ENCODE measurements at places on chromosomes 4 and X.

DNA sequence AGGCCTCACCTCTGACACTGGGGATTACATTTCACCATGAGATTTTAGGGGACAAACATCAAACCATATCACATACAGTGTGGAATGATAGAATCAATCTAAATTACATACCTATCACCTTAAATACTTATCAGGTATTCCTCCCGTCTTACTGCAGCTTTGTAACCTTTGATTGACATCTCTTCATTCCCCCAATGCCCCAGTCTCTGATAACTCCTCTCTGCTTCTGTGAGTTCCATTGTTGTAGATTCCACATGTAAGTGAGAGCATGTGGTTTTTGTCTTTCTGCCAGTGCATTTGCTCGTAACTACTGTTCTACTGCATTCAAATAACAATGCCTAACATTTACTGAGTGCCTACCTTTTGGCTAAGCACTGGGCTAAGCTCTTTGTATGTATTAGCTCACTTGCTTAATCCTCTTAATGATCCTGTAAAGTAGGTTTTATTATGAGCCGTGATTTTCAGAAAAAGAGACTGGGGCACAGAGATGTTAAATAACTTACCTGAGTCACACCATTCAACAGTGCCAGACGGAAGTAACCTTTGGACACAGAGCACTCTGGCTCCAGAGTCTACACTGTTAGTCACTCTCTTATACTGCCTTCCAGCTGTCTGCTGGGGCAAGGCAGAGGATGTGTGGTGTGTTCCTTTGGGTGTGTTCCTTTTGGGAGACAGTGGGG lies 63.7 kb upstream of the ESX1 start:
- no peak for DNase-seq

- DNase-seq, result no peak
Observed at GRCh38 chrX:137236837-137237236, 203.0 kb upstream of the GPR101 start.

GRCh38 chrX:29627833-29628232 lies 587.5 kb upstream of the MAGEB2 start:
- no peak for DNase-seq

DNA sequence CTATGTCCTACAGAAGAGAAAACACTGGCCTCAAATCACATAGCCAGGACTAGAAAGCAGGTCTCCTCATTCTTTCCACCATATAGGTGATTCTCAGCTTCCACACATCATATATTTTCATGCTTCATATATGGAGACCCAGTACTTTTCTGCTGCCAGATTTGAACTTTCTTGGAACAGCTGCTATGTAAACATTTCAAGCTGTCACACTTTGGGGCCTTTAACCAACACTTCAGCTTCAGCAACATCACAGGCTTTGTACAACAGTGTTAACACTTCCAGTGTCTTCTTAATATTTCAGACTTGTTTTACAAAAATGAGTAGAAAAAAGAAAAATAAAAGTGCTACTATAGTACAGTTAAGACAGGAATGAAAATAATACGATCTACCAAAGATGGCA lies 12.6 kb downstream of the SH3RF1 start:
- no peak for DNase-seq

DNA sequence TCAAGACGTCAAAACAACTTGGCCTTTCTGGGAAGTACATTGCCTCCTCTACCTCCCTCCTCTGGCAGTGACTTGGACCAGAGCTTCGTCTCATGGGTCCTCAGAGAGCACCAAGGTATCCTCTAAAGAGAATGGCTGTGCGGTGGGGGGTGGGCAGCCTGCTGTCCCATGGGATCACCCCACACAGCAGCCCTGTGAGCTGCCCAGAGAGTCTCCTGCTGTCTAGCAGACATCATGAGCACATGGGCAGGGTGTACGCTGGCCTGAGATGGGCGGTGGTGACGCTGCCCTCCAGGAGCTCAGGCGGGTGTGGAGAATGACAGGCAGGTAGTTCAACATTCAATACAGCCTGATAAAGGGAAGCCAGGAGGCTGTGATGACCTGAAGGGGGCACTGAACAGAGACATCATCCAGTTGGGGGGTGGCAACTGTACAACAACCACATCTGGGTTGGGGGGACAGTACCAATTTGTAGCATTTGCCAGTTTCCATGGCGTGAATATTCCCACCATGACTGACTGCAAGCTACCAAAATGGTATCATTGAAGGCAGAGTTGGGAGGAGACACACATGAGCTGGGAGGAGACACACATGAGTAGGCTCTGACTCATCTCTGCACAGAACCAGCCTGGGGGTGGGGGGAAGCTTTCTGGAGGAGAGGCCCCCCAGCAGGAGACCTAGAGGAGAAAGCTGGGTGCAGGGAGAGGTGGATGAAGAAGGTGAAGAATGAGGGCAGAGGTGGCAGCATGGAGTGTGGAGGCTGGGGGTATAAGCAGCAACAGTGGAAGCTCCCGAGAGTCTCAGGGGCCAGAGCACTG lies 35.9 kb downstream of the C4orf50 start:
- DNase-seq, result no peak

DNA sequence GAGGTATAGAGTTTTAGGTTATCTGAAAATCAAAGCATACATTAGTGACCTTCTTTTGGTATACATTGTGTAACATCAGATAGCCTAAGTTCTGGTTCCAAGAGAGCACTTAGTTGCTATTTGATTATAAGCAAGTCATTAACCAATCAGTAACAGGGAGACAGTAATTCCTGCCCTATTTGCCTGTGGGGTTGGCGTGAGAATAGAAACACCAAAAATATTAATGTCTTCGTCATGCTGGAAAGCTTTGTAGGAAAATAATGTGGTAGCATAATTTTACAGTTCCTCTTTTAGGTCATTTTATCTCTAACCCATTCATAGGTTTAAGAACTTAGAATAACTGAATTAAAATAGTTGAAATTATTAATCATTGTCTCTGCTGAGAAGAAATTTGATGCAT lies 37.8 kb downstream of the NPNT start:
- no peak for DNase-seq

DNA sequence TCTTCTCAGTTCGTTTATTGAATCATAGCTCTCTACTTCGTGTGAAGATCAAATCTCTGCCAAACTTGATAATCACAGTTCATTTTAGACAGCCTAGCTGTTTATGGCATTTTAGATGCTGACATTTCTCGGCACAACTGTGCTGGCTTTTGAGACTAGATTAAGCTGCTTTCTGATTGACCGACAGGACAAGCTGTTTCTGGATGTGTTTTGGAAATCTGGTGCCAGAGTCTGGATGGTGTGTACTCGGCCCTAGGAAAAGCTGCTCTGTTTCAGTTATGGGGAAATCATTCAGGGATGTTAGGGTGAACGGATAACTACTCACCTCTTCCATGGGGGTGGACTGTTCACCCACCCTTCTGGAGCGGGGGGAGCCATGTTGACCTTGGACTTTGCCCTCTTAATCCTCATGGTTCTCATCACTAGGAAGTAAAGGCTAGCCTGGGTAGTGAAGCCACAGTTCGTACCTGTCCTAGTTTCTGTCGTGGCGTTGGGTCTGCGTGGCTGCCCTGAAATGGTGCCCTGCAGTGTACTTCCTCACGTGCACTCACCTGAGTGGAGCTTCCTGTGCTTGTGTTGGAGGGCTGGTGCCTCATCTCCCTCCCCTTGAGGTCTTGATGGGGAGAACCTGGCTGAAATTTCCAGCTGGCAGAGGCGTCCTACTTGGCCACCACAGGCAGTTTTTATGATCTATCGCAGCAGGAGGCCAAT lies 13.7 kb upstream of the WDR1 start:
- no peak for DNase-seq

DNA sequence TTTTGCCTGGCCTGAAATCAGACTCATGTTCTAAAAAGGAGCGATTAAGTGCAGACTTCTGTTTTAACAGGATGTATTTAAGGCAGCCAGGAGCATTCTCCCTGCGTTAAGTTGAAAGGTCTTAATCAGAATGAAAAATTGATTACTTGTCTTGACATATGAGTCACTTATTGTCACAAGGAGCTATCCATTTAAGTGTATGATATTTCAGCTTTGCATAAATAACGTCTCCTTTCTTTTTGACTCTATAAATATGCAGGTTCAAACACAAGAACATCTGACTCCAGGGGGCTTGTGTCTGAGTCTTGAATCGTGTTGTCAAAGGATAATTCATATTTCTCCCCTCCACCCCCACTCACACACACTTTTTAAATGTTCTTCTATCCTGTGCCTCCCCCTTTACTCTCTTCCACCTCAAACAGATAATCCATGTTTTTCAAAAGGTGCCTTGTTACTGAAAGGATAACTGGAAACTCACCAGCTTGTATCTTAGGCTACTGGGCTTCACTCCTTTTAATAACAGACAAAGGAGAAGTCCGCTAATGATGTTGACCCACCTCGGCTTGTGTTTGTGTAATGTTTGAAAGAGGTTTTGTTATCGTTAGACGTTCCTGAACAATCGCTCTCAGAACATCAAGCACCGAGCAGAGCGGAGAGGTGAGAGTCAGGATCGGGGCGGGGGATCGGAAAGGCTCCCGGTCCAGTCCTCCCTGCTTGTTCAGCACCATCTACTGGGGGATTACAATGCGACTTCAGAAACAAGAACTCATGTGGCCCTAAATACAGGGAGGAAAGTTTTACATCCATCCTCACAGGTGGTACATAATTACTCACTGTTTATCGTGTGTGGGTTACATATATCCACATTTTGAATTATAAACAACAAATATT lies 107.5 kb upstream of the RPL34 start:
- peak; percentile 26 for DNase-seq

DNA sequence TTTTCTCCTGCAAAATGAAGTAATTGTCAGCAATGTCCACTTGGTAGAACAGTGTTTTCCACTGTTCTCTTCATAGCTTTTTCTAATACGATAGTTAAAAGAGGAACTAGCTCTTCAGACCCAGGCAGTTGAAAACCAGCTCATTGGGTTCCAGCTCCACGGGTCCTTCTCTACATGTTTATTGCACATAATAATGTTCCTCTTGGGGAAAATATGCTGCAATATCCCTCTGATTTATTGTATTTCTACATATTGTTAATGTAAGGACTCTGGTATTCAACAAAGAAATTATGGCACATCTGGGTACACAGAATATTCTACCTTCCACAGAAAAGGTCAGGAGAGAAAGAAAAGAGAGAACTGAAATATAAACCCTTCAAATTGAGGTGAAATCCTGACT lies 473.4 kb downstream of the TRIML1 start:
- DNase-seq, result no peak

GRCh38 chr4:109730619-109731545 lies 1.0 kb upstream of the PLA2G12A start:
- no peak for DNase-seq

DNA sequence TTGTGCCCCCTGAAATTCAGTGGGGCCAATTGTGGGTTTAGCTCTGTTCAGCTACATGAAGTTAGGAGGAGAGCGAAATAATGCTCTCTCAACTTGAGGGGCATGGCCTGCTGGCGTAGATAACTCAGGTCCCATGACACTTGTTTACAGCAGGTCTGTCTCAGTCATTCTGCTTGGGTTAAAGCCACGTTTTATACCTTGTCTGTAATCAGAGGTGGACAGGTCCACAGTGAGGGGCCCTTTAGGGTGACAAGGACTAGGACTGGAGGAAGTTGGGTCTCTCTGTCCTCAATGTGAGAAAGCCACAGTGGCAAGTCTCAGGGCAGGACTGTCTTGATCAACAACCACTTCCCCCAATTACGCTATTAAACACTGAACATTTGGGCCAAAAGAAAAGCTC lies 49.0 kb downstream of the PDHA1 start:
- DNase-seq, result no peak

DNA sequence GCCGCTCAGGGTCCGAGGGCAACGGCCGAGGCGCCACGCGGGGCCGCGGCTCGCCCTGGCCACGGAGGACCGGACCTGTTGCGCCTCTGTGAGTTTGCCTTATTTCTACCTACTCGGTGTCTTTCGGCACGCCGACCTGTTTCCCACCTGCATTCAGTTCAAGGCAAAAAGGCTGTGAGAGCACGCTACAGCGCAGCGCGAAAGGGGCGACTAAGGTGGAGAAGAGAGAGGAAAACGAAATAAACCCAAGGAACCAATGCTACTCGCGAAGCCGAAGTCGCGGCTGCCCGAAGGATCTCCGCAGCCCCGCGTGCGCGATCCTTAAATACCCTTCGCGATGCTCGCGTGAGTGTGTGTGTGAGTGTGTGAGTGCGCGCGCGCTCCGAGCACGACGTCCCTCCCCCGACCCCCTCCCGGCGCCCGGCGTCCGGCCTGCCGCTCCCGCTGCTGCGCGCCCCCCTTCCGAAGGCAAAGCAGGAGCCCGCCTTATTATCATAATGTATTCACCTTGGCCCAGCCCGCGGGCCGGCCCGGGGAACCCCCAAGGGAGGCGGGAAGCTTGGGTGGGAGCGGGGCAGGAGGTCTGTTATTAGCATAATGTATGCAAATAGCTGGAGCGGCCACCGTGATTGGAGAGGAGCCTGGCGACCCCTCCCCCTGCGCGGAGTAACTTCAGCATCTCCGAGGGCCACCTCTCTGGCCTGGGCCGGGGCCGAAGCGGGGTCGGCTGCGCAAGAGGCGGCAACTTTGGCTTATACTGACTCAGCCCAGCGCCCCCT lies at the start of gene COL25A1:
COL25A1 (minus strand) TSS at position 298 of the 779 bp plus-strand sequence.
- peak; percentile 43 for DNase-seq

- no peak for DNase-seq
Observed at GRCh38 chrX:68835104-68835442, 6.3 kb downstream of the EFNB1 start.

- DNase-seq, result no peak
Observed at GRCh38 chr4:146098397-146098796, 77.1 kb upstream of the LSM6 start.

DNA sequence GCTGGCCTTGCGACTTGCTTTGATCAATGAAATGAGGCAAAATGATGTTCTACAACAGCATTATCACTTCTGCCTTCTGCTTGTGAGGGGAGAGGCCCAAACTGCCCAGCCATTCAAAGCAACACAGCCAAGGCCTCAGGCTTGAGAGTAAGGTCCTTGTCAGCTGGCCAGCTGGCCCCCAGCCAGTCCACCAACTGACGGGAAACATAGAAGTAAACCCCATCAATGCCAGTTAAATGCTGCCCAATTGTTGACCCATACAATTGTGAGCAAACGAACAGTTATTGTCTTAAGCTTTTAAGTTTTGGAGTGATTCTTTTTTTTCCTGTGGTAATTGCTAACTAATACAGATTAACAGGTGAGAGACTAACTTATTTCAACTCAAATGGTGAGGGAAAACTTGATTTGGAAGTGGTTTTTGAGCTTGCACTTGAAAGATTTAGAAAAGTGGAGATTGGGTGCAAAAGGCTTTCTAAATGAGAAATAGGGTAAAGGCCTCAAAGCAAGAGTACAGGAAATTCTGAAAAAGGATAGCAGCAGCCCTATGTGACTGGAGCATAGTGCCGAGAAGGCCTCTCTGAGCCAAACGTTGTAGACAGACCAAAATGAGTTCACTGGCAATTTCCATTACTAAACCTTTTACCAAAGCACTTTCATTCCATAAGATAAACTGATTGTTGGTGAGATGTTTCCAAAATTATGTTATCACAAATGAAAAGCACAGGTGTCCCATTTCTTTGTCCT lies 66.9 kb downstream of the ARHGEF38 start:
- DNase-seq, result no peak

- no peak for DNase-seq
Observed at GRCh38 chrX:53526999-53527398, 92.8 kb upstream of the HSD17B10 start.

DNA sequence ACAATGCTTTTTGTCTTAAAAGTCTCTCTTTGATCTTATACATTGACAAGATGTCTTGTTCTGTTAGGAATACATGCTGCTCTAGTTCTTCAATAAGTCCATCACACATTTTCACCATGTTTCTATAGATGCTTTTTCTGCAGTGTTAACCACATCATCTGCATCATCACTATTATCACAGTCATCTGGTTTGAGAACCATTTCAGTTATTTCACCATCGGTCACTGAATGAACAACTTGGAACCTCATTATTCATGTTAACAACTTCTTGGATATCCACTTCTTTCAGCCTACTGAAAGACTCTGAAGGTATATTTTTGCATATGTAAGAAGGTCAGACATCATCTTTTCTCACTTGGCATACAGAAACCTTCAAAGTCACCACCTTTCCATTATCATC lies 975.2 kb downstream of the STIM2 start:
- DNase-seq, result no peak

Measured in uterus (tissue), 4 donors.